ENCODE measurements at places on chromosomes 6 and 20.

- DNase-seq: no peak
Measured at GRCh38 chr6:97203343-97203742, 79.7 kb downstream of the MMS22L start.

DNA sequence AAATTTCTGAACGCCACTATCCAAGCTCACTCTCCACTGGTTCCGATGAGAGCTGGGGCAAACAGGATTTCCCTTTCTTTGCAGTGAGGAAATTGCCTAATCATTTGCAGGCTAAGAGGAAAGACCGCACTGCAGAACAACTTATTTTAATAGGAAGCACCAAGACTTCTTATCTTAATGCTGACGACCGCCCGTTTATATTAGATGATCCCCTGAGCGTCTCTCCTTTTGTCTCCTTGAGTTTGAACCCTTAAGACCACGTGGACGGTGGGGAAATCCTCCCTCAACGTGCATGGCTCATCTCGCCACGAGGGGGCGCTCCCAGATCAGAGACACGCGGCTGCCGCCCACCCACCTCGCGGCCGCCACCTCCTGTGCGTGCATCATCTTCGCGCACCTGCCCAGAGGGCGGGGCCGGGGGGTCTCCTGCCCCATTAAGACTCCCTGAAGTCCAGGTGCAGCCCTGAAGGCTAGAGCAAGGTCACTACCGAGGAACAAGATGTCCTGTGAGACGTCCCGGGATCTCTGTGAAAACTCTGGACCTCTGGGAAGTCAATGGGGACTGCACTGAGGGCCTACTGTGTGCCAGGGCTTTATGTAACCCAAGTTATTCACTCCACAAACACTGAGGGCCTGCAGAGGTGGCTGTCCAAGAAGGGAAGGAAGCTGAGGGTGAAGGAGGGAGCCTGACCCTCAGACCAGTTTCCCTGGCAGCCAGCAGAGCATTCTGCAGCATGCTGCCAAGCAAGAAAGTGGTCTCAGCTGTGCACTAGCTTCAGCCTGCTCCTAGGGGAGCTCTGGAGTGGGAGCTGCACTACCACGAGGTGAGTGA is 28.1 kb downstream of the PDYN start:
- peak; percentile 77 for DNase-seq

- no peak for DNase-seq
Measured at GRCh38 chr6:121855521-121855920, 420.1 kb downstream of the GJA1 start.

DNA sequence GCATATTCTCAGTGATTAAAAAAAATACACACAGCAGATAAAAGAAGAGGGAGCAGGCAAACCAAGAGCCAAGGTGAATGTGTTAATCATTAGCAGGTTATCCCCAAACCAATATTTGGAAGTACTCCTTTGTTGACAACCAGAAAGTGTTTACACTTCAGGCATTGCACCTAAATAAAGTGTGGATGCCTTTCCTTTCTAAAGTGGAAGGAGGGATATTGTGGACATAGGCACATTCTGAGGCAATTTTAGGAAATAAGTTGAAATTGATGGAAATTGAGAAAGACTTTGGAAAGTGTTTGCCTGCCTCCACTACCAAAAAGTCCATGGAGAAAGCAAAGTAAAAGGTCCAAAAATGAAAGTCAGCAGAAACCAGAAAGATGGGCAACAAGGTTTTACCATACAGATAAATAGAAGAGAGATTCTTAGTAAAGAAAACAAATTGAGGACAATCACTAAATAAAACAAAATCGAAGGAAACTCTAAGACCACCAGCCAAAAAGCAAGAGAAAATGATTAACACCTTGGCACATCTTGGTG is 22.9 kb downstream of the SLC17A2 start:
- no peak for DNase-seq

GRCh38 chr6:43953256-43953655 is 174.0 kb downstream of the MRPL14 start:
- DNase-seq: no peak

All from activated naive CD4-positive, alpha-beta T cell treated with anti-CD3 and anti-CD28 coated beads, Interleukin-2, amount 10 ng/mL, durations not matched to agents 7 days and 5 days (primary cell).